Head of caudate nucleus (tissue), 42 donors: ENCODE measurements at places on chromosomes 2 and 18.

- peak; percentile 73 for DNase-seq
Observed at GRCh38 chr2:128736689-128737545, 418.2 kb upstream of the HS6ST1 start.

DNA sequence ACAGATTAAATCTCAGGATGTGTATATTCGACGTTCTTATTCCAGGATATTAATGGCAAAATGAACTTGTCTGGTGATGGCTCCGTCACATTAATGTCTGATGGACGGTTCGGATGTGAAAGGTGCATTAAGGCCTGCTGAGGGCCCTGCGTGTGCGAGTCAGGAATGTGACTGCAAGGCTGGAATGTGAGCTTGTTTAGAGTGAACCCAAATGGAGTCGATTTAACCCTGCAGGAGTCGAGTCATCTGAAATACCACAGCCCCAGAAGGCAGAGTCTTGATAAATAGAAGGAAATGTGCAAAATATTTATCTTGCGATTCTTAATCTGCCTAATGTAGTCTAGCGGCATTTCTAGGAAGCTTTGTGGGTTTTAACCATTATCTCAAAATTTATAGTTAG lies 44.3 kb downstream of the RDH14 start:
- no peak for DNase-seq

DNA sequence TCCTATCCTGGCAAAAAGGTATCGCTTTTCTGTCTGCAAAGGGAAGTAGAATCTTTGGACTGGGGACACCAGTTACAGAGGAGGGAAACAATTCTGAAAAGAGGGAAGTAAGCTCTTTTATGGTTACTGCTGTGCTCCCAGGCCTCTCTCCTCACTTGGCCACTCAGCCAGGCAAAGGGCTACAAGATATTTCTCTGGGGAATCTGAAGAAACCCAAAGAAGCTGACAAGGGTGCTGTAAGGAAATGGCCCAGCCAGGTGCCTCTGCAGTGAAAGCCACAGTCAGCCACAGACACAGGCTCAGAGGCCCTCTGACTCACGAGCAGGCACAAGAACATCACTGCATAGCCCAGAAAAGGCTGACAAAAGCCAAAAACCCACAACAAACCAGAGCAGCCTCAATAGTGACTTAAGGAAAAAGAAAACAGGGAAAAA lies 5.8 kb downstream of the HDLBP start:
- DNase-seq, result no peak

DNA sequence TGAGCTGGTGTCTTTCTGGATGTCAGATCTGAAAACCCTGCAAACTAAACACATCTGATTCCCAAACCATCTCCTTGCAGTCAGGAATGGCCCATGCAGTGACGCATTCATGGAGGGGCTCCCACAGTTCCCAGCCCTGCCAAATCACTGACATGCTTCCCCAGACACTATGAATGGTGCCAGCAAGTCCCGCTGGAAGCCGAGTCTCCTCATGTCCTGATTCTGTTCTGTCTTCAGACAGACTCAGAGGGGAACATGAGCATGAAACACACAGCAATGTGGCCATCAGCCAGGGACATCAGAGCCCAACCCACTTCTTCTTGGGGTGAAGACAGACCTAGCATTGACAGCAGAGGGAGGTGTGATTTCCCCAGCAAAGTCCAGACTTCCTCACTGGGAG lies 83.7 kb downstream of the TTC32 start:
- DNase-seq, result no peak

- DNase-seq, result no peak
Observed at GRCh38 chr2:233063976-233064411, 3.9 kb downstream of the INPP5D start.

DNA sequence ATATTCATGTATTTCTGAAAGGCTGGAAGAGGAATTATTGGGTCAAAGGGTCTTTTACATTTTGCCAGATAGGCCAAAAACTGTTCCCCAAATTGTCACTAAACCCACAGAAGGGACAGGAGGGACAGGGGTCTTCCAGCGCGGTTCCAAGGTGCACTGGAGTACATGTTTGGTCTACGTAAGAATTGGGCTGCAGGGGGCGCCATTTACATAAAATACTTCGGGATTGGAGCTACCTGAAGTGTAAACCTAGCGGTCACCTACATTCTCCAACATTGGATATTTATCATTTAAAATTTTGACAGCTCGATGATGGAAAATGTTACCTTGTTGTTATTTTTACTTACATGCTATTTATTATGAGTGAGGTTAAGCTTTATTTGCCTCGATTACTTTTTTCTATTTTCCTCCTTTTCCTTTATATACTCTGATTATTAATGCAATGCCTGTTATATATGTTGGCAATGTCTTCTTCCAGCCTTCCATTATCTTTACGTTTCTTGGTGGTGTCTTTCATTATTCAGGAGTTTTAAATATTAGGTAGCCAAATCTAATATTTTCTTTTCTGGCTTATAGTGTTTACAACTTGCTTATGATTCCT lies 43.0 kb upstream of the RAB6C start:
- no peak for DNase-seq

- DNase-seq, result no peak
Observed at GRCh38 chr18:22169011-22169888, at the start of gene GATA6. Gene GATA6 (plus strand): TSS chr18:22169589. CDS start chr18:22171145, 1,556 bp downstream.

- no peak for DNase-seq
Observed at GRCh38 chr2:138703242-138703641, 76.9 kb downstream of the NXPH2 start.

GRCh38 chr2:70930371-70931329 lies 5.0 kb upstream of the ATP6V1B1 start:
- no peak for DNase-seq

DNA sequence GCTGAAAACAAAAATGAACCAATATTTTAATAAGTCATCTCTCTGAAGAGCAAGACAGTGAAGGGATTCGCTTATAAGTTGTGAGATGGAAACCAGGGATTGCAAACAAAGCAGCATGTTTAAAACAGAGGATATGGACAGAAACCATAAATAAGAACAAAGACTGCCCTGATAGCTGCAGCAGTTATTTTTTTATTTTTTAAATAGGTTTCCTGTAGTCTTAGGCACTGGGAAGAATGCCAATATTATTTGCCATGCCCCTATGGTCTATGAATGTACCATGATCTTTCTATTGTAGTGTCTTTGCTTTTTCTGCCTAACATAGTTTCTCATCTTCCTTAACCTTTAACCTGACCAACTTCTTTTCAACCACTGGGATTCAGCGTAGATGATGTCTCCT lies 1334.0 kb upstream of the NRXN1 start:
- no peak for DNase-seq

GRCh38 chr2:164967781-164968228 lies 12.5 kb upstream of the SLC38A11 start:
- DNase-seq, result no peak

GRCh38 chr2:24711865-24712264 lies 81.3 kb downstream of the PTRHD1 start:
- no peak for DNase-seq

GRCh38 chr2:240002983-240003382 lies 22.2 kb downstream of the NDUFA10 start:
- no peak for DNase-seq

GRCh38 chr2:88100489-88100858 lies 27.4 kb downstream of the FABP1 start:
- no peak for DNase-seq

- DNase-seq, result no peak
Observed at GRCh38 chr2:149068996-149069888, 30.7 kb downstream of the LYPD6B start.

DNA sequence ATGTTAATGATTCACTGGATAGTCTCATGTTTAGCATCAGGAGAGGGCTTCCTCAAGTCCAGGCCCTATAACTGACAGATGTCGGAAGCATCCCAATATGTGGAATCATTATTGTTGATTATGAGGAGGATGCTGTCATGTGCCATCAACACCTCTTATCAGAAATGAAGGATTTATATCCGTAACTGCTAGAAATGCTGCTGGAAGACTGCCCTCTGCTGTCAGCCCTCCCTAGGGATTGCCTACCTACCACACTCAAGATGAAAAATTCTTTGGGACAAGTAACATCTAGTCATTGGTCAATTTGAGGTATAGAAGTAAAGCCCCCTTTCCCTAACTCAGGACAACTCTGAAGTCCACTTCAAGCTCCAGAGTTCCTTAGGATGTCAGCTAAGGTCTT lies 1166.5 kb upstream of the NXPH2 start:
- no peak for DNase-seq

DNA sequence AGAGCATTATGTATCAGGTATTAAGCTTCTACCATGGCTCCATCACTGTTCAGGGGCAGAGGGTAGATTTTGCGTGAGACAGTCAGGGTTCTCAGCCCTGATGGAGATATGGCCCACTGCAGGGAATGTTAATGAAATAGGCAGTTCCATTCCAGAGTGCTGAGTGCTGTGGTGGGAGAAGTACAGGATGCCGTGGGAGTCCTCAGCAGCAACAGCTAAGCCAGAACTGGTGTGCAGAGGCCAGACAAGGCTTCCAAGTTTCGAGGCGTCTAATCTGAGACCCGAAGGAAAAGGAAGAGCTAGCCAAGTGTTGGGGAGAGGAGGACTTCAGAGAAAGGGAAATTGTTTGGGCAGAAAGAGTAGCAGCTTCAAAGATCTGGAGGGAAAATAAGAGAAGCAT lies 30.2 kb upstream of the MAPRE2 start:
- DNase-seq, result no peak

DNA sequence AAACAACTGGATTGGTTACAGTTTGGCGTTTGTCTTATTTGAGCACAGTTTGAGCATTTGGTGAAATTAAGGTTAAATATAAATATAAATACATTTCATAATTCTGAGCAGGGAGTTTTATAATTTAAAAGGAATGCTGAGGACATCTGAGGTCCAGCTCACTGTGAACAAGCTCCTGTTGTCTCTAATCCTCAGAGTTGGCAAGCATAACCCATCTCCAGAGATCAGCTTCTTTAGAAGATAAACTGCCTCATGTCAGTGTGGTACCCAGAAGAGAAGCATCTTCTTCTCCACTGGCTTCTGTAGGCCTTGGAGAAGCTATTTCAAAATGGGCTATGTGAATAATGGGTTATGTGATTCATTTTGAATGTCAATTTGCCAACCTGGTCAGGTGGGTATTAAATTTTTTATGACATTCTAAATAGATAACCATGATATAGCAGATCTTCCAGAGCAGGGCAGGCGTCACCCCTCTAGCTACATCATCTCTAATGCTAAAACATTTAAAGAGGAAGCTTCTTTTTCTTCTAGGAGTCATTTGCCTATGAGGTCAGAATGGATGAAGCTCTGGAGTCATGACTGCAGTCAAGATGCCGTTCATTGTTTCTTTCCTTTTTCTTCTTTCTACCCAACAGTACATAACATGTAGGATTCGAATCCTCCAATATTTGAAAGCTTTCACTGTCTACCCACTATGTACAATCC lies 324.0 kb downstream of the RNF144A start:
- no peak for DNase-seq

DNA sequence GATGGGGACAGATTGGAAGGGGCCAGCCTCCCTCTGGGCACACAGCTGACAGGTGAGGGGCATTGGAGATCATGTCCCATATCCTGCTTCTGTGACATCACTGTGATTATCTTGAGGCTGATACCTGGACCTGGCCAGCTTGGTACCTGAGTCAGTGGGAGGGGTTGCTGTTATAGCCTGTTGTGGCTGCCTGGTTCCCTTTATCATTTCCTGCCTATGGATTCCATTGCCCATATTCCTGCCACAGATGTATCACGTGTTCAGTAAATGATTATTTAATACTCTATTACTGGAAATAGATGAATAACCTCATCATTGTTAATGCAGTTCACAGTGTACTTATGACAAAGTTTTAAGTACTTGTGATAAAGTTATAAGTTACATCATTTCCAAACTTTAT lies 7.8 kb upstream of the SCYGR1 start:
- no peak for DNase-seq

DNA sequence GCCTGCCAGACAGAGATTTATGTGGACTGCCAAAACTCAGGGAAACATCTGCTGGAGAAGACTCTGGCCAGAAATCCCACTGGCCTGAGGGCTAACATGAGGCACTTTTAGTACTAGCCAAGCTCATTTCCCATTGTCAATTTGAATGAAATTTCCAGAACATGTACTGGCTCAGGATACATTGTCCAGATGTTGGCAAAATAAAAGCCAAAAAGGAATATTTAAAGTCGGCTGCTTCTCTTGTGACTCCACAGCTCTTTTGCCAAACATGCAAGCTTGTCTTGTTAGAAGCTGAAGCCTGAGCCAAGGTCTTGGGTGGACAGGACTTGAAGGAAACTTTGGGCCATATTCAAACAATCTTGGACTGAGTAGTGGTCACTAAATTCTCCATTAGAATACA lies 215.5 kb downstream of the NCKAP5 start:
- DNase-seq, result no peak

DNA sequence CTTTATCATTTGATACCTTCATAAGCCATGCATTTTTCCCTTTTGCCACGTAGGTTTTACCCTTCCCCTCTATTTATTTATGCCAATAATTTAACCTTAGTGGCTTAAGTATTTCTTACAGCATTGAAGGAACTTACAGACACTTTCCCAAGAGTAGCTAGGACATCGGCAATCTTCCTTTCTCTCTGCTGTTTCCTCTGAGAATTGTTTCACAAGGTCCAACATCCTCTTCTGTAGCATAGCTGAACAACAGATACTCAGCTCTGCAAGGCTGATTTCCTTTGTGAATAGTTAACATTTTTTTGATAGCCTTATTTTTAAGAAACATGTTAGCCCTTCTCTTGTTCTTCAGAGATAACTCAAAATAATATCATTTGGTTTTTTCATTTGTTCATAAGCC lies 1.1 kb upstream of the GCA start:
- DNase-seq, result no peak

DNA sequence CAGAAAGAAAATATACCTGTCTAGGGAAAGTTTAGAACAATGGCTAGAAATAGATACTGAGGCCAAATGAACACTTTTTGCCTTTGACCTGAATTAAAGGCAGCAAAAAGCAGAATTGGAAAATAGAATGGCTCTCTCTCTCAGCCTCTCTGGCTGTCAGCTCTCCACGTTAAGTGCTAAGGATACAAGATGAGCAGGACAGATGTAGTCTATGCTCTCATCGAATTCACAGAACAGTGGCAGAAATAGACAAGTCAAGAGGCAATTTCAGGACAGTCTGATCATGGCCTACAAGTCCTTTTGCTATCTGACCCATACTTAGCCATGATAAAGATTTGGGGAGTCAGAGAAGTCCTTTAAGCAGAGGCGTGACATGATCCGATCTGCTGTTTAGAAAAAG lies 120.2 kb upstream of the CREB1 start:
- no peak for DNase-seq

- no peak for DNase-seq
Observed at GRCh38 chr2:4832642-4833041, 859.5 kb upstream of the SOX11 start.

DNA sequence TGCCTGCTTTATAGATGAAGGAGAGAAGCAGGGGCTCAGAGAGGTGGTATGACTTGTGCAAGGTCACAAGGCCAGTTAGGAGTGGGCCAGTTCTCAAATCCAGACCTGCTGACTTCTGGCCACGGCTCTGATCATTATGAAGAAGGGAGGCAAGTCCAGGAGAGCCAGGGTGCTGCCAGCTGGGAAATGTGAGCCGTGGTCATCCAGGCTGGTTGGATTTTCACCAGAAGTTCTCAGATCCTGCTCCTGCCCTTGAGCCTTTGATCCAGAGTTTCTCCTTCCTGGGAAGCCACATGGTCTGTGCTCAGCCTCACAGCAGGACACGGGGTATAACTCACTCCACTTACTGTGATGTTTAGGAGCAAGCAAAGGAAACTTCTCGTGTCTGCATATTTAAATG lies 239.9 kb downstream of the KLHL29 start:
- no peak for DNase-seq
